Stimulated activated CD4-positive, alpha-beta T cell treated with anti-CD3 and anti-CD28 coated beads, TNF-alpha, amount 100 ng/mL, for 1 hour (primary cell): ENCODE measurements at places on chromosomes 2 and 18.

DNA sequence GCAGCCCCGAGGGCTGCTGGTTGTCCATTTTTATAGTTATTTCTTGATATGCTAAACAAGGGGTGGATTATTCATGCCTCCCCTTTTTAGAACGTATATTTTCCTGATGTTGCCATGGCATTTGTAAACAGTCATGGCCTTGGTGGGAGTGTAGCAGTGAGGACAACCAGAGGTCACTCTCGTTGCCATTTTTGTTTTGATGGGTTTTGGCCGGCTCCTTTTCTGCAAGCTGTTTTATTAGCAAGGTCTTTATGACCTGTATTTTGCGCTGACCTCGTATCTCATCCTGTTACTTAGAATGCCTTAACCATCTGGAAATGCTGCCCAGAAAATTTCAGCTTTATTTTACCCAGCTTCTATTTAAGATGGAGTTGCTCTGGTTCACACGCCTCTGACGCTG is 825.8 kb upstream of the CDH2 start:
- no peak for DNase-seq

DNA sequence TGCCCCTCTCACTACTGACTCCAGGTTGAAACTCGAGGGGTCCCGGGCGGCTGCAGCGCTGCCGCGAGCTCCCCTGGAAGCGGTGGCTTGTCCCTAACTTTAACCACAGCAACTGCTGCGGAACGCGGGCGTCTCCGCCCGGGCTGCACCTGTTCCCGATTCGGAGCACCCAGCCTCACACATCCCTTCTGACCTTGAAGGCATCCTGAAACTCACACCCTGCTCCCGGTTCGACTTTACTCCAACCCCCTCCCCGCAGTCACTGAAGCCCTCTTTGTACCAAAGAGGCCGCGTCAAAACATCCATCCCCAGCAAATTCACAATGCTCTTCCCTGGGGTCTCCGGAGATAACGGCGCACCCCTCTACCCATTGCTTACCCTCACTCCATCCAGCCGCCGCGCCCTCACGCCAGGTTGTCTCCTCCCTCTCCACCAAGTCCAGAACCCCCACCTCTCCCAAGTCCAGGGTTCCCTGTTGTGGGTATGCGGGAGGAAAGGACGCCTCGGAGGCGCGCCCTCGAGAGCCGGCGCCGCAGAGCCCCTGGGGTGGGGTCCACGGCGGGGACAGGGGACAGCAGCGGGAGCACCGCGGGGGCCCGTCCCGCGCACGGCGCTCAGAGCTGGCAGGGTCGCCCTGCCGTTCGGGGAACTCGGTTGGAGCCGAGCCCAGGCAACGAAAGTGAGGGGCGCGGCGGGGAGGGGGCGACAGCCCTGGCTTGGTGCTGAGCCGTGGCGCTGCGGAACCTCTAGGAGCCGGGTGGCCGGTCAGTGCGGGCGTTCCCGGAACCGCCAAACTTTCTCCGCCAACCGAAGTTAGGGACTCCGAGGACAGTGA is 934 bp downstream of the MYO5B start:
- DNase-seq, result no peak

GRCh38 chr18:46252759-46253158 is 148.6 kb downstream of the HAUS1 start:
- no peak for DNase-seq

GRCh38 chr2:177909962-177910361 is 162.6 kb downstream of the PDE11A start:
- DNase-seq, result no peak

- DNase-seq, result no peak
These were observed 364.3 kb downstream of the RNF144A start for GRCh38 chr2:7281231-7282201.

GRCh38 chr2:241867776-241868420 is 1.6 kb upstream of the RTP5 start:
- DNase-seq, result no peak
